ENCODE measurements at places on chromosomes 7 and 10.

DNA sequence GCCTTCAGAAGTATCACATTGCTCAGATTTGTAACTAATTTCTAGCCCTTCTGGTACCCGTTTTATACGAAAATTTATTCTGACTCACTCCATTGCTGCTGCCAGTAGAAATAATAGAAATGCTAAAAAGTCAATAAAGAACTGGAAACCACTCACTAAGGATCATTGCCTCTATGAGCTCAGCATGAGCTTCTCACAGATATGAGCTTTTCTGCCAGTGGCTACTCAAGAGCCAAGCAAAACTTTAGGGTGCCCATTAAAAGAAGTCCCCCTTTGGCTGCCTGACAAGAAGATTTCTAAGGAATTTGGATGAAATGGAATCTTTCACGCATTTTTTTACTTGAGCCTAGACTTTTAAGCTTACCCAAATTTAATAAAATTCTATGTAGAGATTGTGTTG, 52.5 kb downstream of the GPR37 start:
- DNase-seq = no peak
- H3K4me1 ChIP-seq = no peaks in the 10 kb centered on the region
- H3K4me3 ChIP-seq = no peak overlapping the region
- H3K27me3 ChIP-seq = no peaks in the 10 kb centered on the region
- no peak overlapping the region for H3K27ac ChIP-seq
- H3K36me3 ChIP-seq = no peaks in the 10 kb centered on the region

DNA sequence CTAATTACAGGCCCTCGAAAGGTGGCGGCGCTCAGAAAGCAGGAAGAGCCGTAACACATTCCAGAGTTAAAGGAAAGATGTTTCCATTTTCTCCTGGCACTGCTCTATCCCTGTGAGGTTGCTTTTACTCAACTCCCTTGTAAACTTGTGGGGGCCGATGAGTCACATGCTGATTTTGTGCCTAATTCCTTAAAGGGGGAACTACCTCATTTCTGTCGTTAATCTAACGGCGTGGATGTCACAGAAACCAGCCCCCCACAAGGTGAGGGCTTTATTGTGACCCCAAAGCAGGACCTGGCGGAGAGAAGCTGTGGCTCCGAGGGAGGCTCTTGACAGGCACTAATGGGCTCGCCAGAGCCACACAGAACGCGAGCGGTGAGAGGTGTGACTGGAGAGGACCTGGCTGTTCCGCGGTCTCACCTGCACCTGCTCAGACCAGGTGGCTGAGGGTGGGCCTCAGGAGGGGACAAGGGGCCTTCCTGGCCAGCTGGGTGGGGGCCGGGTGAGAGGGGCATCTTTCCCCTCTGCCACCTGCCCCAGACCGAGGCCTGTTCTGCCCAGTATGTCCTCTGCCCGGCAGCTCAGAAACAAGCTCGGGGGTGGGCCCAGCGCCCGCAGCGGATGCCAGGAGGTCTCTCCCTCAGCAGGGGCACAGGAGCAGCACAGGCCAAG, 50.9 kb downstream of the CALML3 start:
- H3K27ac ChIP-seq = no peak overlapping the region
- DNase-seq = no peak
- no peaks in the 10 kb centered on the region for H3K36me3 ChIP-seq

DNA sequence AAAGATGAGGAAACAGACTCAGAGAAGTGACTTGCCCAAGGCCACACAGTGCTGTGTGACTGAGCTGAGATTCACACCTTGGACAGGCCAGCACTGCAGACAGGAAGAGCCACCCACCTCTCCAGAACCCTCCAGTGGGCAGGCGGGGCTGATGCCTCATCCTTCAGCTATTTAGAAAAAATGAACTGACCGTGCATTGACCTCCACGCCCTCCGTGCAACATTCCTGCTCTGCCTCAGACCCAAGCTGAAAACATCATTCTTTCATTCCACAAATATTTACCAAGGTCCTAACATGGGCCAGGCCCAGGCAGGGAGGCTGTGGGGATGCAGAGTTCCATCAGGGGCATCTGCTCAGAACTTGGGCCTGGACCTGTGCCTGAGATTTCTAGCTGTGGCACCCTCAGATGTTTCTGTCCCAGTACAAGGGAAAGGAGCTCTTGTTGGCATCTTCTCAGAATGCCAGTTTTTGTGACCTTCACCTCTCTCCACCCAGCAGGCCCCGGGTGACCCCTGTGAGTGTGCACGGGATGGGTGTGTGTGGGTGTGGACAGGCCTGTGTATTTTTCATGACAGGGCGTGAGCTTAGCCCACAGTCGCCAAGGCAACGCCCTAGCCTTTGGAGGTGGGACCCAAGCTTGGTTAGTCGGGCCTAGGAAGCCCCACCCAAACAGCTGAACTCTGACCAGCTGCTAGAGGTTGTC, 6.5 kb downstream of the VSIR start:
- peak; percentile 59 for DNase-seq
- peak overlapping the region; percentile 95 for H3K27ac ChIP-seq
- no peaks in the 10 kb centered on the region for H3K27me3 ChIP-seq
- H3K4me1 ChIP-seq = peaks cover 61% of the 10 kb centered on the region
- peak overlapping the region; percentile 41 for H3K4me3 ChIP-seq

DNA sequence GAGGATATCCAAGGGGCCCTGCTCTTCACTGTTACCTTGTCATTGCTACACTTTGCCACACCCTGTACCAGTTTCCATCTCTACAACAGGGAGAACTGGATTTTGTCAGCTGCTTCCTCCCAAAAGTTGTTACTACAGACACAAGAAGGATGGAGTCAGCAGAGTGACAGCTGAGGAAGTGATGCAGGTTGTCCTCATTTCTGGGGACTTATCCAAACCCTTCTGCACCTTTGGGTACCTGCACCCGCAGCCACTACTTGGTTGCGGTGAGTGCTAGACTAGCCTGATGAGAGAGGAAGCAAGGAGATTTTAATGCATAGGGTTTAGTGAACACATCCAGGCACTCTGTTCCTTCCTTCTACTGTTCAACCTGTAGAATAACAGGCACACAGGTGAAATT, 281.0 kb downstream of the RPS24 start:
- H3K27me3 ChIP-seq = peaks cover 9% of the 10 kb centered on the region
- H3K27ac ChIP-seq = no peak overlapping the region
- no peaks in the 10 kb centered on the region for H3K4me1 ChIP-seq
- no peaks in the 10 kb centered on the region for H3K36me3 ChIP-seq

DNA sequence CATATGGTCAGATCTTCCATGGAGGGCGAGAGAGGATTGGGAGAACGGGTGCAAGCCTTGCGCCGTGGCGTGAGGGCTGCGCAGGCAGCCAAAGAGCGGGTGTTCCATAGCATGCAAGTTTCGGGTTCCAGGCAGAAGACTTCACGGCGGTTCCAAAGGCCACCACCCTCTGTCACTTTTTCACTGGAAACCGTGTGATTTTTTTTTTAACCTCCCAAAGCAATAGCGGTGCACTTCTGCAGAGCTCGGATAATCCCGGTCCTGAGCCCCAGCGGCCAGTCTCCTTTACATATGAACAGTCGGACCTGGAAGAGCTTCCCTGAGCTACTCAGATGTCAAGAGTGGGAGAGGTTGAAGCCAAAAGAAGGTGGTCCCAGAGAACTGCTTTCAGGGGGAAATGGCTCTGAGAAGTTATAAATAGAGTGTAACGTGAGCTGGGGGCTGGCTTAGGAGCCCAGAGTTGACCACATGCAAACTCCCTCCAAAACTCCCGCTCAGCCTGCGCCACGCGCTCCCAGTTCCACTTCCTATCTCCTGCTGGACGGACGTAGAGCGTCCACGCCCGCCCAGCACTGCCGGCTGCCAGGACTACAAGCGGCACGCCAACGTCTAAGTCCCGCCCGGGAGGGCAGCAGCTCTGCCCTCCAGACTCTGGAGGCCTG, at the start of gene MEOX2:
MEOX2 (minus strand) TSS at position 389 of the 662 bp plus-strand sequence; CDS start at position 108, 281 bp downstream.
- no peak within 1 kb of the TSS for H3K4me3 ChIP-seq
- no peaks in the 10 kb centered on the region for H3K4me1 ChIP-seq
- H3K36me3 ChIP-seq = no peaks in the 10 kb centered on the region

DNA sequence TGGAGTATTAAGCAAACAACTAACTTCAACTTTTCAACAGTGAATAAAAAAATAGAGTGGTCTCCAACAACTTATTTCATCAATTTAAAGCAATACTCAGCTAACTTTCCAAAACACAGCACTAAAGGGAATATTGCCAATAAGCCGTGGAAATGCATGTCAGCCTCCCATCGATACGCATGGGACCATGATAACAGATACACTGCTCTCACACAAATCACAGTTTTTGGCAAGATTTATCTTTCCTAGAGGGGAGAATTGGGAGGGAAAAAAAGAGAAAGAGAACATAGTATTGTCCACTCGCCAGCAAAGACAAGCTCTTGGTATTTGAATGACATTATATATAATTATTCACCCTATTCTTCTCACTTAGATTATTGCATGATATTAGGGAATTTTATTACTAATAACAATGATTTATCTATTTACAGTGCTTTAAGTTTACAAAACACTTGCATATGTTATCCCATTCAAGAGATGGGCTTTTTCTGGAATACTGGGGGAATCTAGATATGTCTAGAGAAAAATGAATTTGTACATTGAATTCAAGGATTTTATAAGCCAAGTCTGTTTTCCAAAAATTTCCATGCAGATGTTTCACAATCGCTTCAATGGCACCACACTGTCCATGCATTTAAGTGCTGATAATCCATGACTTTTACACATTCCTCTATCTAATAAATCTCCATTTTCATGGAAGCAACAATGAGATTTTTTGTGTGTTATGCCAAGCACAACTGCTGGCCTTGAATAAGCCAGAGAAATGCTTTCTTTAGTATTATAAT, 194.0 kb upstream of the MGMT start:
- H3K27ac ChIP-seq = no peak overlapping the region
- no peak for DNase-seq
- no peaks in the 10 kb centered on the region for H3K36me3 ChIP-seq
- H3K27me3 ChIP-seq = peaks cover 14% of the 10 kb centered on the region
- no peaks in the 10 kb centered on the region for H3K4me1 ChIP-seq
- no peak overlapping the region for H3K4me3 ChIP-seq

GRCh38 chr10:104260775-104261115, 6.1 kb downstream of the GSTO1 start:
- H3K27ac ChIP-seq = peak overlapping the region; percentile 75
- no peak for DNase-seq
- peaks cover 32% of the 10 kb centered on the region for H3K4me1 ChIP-seq

DNA sequence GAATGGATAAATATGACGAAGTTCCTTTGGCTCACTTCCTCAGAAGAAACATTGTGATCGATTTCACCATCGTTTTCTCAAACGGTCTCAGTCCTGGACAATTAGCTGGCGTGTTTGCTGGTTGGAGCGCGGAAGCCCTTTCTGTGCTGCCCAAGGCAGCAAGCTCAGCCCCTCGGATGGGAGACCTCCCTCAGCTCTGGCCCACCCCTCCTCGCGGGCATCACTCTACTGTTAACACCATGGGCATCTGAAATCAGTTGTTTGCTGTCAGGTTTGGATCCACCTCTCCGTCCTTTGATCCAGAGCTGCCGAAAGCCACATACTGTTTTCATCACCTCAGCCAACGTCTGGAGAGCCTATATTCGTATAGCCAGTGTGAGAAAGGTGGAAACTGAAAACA, 68.2 kb downstream of the C10orf143 start:
- peaks cover 8% of the 10 kb centered on the region for H3K27me3 ChIP-seq
- H3K4me1 ChIP-seq = no peaks in the 10 kb centered on the region
- H3K36me3 ChIP-seq = no peaks in the 10 kb centered on the region
- H3K4me3 ChIP-seq = no peak overlapping the region
- no peak overlapping the region for H3K27ac ChIP-seq

DNA sequence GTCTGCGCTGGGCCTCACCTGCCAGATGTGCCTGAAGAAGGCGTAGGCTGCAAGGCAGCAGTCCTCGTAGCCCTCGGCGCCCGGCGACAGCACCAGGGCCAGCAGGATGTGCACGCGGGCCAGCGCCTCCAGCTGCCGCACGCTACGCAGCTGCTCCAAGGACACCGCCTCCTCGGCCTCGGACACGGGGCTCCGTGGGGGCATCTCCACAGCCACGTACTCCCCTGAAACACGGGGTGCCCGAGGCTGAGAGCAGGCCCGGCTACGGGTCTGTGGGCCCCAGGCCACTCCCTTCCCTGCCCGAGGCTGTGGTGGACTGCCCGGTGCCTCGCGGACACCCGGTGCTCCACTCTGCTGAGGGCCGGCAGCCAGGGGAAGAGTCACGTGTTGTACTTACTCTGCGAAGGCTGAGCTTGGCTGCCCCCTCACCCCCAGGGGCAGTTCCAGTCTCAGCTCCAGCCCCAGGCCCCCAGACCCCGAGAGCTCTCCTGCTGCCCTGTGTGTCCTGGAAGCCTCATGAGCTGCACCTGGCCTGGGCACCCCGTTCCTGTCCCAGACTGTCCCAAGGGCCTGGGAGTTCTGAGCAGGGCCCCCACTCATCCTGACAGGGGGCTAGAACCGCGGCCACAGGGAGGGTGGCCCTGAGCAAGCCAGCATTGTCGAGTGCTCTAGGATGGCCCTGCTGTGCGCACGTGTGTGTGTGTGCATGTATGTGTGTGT, 62.8 kb downstream of the CFAP46 start:
- H3K27me3 ChIP-seq = peaks cover 18% of the 10 kb centered on the region
- no peak overlapping the region for H3K27ac ChIP-seq
- no peak overlapping the region for H3K4me3 ChIP-seq
- DNase-seq = no peak
- no peaks in the 10 kb centered on the region for H3K4me1 ChIP-seq

DNA sequence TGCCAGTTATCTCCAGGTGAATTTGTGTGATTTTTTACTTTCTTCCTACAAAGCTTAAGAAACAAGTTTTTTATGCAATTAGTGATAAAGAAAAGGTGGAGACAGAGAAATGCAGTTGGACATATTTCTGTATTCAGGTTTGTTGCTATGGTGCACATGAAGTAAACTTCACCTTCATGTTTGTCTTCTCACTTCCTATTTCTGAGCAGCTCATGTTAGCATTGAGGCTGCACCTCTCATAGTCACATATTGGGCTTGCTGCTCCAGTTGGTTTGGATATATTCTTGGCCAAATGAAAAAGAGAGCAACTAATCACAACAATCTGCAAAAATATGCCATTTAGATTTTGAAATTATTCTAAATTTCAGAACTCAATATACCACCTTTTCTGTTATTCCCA, 475.6 kb upstream of the ZWINT start:
- H3K4me1 ChIP-seq = no peaks in the 10 kb centered on the region
- DNase-seq = no peak
- no peaks in the 10 kb centered on the region for H3K36me3 ChIP-seq
- H3K4me3 ChIP-seq = no peak overlapping the region
- H3K27me3 ChIP-seq = no peaks in the 10 kb centered on the region

DNA sequence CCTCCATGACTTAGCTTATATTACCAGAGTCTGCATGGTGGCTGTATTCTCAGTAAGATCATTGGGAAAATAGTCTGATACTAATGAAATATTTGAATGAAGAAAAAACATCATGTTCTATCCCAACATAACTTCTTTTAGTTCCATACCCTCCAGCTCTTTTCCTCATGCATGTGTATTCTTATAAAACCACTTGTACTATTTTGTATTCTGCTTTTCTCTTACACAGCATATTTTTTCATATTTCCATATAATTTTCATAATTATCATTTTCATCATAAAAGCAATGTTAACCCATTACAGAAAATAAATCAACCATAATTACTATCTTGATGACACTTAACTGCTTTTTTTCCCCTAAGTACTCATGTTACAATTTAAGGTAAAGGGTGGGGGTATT, 371.2 kb upstream of the LRGUK start:
- H3K4me3 ChIP-seq = no peak overlapping the region
- DNase-seq = no peak
- H3K27ac ChIP-seq = no peak overlapping the region
- H3K36me3 ChIP-seq = peaks cover 11% of the 10 kb centered on the region
- H3K4me1 ChIP-seq = no peaks in the 10 kb centered on the region
- no peaks in the 10 kb centered on the region for H3K27me3 ChIP-seq
